ENCODE measurements at places on chromosomes 3 and 15.

DNA sequence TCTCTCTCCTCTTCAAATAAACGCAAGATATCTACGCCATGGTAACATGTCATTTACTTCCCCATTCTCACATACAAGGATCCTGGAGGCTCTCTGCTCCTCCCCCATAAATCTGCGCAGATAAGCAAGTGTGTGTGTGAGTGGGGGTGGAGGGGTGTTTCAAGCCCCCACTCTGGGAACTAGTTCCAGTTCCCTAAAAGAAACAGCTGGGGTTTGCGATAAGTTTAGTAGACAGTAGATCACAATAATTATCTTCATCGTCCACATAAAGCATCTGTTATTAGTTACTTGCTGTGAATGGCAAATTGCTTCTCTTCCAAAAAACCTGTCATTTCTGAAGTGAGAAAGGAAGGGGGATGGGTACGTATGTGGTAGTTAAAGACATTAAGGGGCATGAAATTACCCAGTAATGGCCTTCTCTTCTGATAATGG lies 79.8 kb downstream of the RBPMS2 start:
- no peak for DNase-seq

DNA sequence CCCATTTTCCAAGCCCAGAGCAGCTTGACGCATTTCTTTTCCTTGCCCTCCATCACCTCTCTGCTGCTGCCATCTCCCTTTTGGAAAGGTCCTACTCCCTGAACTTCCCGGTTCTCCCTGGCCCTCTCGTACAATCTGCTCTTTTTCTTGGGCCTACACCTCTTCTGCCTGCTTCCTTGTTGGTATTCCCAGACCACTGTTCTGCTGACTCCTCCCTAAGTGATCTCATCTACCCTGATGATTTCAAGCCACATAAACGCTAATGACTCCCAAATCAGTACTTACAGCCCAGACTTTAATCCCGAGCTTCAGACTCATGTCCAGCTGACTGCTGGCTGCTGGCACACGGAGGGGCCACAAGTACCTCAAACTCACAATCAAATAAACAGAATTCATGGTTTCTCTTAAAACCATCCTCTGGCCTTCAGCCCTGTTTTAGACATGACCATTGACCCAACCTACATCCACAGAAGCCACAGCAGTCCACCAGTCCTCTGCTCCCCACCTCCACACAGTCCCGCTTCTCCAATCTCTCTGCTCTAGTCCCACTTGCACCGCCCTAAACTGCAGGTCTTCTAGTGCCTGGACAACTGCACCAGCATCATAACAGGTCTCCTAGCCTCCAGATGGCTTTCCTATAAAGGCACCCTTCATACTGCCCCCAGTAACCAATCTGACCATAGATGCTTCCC lies 57.6 kb downstream of the AAGAB start:
- no peak for DNase-seq

- DNase-seq = no peak
Measured at GRCh38 chr3:45546126-45546620, 48.4 kb upstream of the LIMD1 start.

- peak; percentile 48 for DNase-seq
Measured at GRCh38 chr3:136042608-136043221, 77.2 kb downstream of the PPP2R3A start.

DNA sequence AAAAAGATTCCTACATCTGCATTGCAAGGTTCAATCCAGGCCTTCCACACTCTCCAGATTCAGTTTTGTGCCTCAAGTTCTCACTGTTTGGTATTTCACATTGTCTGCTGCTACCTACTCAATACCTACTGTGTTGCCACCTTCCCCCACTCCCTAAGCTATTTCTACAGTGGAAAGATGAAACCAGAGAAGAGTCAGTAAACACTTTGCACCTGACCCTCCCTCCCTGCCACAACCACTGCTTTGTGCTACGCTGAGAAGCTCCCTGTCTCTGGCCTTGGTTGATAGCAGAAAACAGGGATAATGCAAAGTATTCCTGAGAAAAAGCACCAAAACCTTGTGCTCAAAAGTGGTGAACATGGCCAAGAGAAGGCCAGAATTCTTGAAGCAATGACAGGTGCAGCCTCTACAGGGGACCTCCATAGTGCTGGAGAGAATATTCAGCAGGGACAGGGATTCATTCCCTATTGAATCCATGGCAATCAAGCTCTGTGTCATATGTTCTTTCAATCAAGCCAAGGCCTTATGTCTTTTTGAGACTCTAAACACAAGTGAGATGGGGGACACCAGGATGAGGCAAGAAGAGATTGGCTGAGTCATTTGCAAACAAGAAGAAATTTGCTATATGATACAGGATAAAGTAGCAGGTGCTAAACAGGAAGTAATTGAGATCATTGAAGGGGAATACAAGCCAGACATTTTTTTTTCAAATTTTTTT lies 83.5 kb upstream of the LIPC start:
- DNase-seq = no peak

- DNase-seq = no peak
Measured at GRCh38 chr3:130411320-130411719, 65.8 kb downstream of the COL6A5 start.

DNA sequence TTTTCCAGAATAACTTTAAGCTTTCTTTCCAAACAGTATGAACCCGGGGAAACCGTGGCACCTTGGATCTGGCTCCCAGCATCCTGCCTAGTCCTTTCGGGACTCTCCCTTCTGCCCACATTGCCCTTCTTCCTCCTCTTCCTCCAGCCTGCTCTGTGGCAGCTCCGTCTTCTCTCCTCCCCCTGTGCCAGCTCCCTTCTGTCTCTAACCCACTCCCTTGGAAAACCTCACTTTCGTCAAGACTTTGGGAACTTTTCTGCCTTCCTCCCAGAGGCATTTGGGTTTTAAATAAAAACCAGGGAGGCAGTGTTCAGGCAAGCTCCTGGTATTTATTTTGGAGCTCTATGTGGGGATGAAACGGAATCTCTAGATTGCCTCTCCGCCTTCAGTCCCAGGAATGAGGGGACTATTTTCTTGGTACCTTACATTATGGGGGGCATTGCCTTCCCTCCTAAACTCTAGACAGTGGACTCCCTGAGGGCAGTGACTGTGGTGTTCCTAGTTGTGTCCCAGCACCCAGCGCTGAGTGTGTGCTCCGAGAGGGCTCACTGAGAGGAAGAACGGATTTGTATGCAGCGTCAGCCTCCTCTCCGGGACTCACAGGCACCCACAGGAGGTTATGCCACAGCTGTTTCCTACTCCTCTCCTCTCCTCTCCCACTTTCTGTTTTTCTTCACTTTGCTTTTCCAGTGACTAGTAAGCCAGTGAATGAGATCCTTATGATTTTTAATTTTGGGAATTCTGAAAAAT lies 105.4 kb upstream of the MRPS22 start:
- no peak for DNase-seq

DNA sequence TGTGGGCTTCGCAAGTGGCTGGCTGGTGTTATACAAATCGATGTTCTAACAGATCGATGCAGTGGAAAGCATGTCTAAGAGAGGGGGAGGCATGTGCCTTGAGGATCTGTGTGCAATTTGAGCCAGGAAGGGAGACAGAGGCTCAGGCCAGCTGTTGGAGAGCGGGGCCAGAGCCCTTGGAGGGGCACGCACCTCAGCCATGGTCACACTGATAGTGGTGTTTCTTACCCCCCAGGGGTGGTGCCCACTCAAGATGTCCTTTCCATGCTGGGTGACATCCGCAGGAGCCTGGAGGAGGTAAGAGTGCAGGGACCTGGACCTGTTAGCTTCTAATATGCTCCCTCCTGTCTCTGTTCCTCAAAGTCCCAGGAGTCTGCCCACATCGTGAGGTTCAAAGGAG lies 3.8 kb upstream of the ABTB1 start:
- DNase-seq = no peak

DNA sequence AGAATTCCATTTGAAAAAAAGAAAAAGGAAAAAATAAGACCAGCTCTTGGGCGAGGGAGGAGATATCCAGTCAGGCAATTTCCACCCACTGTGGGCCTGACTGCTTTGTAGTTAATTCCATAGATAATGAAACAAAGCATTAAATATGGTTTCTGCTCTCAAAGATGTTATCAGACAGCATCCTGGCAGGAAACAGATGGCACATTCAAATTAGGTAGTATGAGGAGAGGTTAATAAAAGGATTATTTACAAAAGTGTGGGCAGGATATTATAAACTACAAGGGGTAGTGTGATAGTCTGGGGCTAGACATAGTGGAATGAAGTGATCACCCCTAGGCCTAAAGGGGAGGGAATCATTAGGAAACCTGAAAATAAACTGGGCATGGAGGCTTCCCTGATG lies 193.2 kb downstream of the CLSTN2 start:
- no peak for DNase-seq

- no peak for DNase-seq
Measured at GRCh38 chr15:56532721-56533460, 68.0 kb upstream of the MNS1 start.

- no peak for DNase-seq
Measured at GRCh38 chr3:38614651-38615352, 34.7 kb downstream of the SCN5A start.

DNA sequence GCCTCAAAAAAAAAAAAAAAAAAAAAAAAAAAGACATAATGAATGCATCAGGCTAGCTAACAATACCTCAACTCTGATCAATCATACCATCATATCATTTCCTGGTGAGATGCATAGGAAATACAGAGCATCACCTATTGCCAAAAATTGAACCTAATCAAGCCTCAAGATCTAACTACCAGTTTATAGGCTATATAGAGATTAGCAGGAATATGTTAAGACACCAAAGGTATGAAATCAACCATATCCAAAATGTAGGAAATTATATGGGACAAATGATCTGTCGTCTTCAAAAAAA lies 387 bp upstream of the VPS33B start:
- DNase-seq = no peak

DNA sequence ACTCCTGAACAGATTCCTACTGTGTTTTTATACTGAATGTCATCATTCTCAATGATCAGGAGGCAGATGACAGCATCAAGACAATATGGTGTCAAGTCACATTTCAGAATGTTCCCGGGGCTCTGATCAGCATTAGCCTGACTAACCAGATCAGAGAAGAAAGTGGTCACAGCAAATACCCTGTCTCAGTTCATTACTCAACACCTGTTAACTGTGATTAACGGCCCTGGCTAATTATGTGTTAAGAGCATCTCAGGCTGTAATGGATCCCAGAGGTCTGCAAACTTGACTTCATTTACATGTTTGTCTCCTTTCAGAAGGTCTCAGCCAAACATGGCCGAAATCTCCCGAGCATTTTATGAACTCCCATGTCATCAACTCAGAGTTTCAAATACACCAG lies 833.7 kb downstream of the FHIT start:
- DNase-seq = peak; percentile 79

GRCh38 chr3:137105277-137105977 lies 147.6 kb downstream of the IL20RB start:
- DNase-seq = peak; percentile 73

DNA sequence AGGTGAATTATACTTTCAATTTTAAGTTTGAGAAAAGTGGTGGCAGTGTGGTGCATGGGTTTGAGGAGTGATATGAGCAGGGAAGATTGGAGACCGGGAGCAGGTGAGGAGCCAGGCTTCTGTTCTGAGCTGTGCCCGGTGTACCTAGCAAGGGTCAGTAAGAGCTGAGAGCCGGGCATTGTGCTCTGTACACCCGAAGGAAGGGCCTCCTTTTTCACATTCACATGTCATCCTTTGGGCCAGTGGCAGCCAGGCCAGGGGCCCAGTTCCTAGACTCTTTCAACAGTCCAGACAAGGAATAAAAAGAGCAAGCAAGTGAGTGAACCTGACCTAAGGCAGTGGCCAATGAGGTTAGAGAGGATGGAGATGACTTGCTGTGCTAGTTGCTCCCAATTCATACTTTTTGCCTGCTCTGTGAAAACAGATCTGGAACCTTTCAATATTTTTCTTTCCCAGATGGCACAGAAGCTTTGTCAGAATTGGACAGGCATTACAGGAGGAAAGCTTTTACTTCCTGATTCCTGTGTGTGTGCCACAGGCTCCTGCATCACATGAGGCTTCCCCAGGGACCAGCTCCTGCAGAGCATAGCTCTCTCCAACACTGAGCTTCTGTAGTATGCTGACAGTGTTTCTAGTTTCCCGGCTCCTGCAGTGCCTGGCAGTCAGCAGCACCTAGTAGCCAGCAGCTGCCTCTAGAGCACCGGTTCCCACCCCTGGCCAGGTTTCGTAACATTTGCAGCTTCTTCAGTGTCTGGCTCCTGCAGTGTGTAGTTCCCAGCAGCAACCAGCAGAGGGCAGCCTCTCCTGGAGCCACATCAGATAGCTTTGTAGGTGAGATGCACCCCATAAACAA lies 5.3 kb upstream of the TRA2B start:
- peak; percentile 75 for DNase-seq

DNA sequence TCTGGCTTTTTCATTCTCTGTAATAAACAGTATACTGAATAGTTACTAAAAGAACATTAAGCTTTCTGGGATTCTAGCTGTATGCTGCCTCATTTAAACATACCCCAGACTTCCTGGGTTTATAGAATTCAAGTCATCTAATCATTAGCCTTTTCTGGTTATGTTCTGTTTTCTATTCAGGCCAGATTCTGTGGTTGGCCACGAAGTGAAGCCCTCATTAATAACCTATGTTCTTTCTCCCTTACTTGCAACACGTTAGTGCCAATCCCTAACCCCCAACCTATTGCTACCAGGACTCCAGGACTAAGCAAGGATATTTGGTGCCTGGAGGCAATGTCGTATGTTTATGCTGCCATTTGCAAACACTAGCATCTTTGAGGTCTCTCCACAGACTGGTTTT lies 28.6 kb upstream of the MTMR10 start:
- DNase-seq = no peak

- peak; percentile 73 for DNase-seq
Measured at GRCh38 chr15:60392601-60392985, 5.2 kb downstream of the ANXA2 start.

DNA sequence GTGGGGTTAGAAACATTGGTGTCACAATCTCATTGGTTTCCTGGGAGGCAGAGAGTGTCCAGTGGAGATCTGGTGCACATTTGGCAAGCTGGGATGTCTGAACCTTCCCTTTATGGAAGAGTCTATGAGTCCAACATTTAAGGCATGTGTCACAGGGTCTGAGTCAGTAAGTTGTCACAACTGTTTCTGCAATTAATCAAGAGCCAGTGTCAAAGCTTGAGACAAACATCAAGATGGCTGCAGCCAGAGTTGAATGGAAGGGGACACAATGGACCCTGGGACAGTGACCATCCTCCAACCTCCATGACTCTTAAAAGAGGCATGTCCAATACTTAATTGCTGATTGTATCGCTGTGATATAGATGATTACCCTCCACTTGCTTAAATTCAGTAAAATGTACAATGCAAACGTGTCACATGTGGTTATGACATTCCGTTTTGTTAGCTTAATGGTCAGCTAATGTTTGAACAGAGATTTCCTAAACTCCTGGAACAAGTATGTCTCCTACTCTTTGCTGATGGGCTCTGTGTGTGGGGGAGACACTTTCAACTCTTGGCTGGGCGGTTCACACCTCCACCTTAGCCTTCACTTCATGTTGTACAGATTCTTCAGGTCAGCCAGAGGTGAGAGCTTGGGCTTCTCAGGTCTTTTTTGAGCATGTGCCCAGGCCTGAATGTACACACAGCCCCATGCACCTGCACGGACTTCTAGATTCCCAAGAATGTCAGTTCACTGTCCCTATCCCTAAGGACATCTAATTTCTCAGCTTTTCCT lies 79.9 kb upstream of the PRR23E start:
- no peak for DNase-seq
